ENCODE measurements at places on chromosomes 16 and 17.

- DNase-seq, result no peak
These were observed 60.6 kb upstream of the CRYM start for GRCh38 chr16:21338537-21339268.

DNA sequence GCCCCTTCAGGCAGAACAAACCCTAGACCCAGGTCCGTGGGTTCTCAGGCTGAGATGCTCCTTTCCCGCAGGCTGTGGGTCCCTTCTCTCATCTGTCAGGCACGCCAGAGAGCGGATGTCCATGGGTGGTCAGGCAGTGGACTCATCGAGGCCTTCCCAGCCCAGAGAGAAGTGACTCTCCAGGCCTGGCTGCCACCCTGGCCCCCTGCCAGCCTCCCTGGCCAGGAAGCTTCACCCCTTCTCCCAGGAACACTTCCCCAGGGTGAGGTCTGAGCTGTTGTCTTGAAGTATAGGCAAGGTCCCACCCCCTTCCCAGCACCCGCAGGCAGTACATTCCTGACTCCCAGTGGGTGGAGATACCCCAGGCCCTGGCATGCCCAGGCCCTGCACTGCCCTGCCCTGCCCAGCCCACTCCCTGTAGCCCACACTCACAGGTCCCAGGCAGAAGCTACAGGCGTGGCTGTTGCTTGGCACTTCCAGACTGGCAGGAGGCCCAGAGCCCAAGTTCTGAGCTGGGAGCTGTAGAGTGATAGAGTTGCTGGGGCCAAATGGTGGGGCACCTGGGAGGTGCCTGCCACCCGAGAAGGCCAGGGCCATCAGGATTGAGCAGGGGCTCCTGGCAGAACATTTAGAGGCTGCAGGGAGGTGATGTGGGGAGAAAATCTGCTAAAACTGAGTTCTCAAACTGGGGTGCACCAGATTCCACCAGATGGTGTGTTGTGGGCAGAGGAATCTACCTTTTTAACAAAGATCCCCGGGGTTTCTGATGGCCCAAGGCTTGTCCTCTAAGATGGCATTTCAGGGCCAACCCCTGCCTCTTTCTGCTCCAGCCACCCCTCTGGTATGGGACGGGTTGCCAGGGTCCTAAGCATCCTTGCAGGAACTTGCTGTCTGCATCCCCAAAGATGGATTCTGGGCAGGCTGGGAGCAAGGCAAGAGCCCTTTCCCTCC lies 6.7 kb downstream of the ITGA3 start:
- no peak for DNase-seq

GRCh38 chr17:39357986-39358385 lies 43.4 kb downstream of the FBXL20 start:
- no peak for DNase-seq

GRCh38 chr17:11889266-11889665 lies 108.0 kb downstream of the ZNF18 start:
- DNase-seq, result no peak

- no peak for DNase-seq
These were observed 11.3 kb upstream of the GSE1 start for GRCh38 chr16:85601730-85602401.

DNA sequence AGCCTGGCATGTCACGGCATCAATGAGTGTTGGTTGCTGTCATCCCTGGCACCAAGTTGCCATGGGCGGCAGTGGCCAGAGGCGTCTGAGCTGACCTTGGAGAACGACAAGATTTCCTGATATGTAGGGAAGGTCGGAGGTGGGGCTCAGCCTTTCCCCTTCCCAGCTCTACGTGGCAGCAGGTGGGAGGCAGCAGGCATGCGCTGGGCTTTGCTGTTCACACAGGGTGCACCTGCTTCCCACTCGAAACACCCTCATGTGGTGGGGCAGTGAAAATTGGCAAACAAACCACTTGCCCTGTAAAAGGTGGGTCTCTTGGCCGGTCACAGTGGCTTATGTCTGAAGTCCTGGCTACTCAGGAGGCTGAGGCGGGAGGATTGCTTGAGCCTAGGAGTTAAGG lies 12.3 kb upstream of the TFAP4 start:
- DNase-seq, result no peak

DNA sequence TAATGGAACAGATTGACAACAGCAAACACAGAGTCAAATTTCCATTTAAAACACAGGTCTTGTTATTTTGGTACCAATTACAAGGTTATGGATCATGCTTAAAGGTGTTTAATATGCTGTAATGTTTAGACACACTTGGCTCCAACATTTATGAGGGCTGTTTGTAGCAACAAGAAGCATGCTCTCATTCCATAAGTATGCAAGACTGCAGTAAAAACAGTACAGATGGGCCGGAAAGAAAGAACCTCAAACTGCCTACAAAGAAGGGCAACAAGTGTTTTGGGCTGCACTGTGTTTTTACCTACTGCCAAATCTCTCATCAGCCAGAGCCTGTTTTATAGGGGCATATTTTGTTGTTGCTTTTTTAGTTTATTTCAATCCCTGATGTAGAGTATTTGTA lies 100.5 kb upstream of the HS3ST3A1 start:
- DNase-seq, result no peak

- no peak for DNase-seq
These were observed 71.0 kb downstream of the COPRS start for GRCh38 chr17:31787857-31788570.

DNA sequence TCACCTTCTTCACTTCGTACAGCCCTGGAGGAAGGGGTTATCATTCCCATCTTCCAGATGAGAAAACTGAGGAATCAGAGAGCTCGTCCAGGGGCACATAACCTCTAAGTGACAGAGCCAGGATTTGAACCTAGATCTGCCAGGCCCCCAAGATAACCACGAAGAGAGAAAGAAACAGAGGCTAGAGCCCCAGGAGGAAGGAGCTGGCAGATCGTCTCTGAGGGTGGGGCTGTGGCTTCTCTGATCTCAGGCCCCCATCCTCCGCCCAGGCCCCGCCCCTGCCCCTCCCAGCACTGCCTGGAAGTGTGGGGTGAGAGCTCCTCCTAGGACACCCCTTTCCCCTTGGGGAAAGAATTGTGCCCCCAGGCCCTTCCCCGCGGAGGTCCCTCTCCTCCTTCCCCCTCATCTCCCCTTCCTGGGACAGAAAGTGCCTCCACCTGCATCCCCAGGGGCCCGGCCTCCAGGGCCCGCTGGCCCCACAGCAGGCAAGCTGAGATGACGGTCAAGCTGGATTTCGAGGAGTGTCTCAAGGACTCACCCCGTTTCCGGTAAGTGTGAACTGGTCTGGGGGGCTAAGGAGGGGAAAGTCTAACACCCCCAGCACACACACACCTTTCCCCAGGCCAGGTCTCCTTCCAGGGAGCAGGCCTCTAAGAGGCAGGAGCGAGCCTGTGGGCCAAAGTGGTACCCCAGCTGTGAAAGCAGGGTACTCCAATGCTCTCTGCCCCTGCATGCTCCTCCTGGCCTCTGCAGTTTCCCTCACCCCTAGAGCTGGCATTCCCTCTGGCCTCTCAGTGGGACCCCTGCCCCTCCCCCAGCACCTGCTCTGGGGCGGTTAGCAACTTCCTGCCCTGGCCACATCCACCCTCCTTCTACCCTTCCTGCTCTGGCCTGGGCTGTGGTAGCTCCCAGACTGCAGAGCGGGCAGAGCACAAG lies at the start of gene ACAP1:
ACAP1 (plus strand) TSS at position 290 of the 936 bp plus-strand sequence; CDS start at position 496, 206 bp downstream.
- DNase-seq, result peak; percentile 16

DNA sequence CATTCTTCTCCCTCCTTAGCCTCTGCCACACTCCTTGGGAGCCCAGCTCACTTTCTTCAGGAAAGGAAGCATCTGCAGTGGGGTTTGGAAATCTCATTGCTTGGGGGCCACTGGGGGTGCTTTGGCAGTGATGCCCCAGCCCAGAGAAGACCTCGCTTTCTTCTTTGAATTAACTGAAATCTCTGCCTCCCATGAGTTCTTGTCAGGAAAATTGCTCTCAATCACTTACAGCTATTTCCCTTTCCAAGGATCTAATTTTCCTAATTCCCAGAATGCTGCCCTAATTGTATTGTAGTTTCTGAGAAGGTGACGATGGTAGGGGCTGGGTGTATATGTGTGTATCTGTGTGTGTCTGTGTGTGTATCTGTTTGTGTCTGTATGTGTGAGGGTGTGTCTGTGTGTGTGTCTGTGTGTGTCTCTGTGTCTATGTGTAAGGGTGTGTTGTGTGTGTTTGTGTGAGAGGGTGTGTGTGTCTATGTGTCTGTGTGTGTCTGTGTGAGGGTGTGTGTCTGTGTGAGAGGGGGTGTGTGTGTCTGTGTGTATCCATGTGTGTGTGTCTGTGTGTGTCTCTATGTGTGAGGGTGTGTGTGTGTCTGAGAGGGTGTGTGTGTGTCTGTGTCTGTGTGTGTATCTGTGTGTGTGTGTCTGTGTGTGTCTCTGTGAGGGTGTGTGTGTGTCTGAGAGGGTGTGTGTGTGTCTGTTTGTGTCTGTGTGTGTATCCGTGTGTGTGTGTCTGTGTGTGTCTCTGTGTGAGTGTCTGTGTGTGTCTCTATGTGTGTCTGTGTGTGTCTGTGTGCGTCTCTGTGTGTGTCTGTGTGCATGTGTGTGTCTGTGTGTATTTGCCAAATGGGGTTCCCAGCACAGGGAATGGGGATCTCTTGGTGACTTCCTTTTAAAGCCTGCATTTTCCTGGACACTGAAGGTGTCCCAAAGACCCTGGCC lies 83.5 kb upstream of the DNAJA2 start:
- no peak for DNase-seq

DNA sequence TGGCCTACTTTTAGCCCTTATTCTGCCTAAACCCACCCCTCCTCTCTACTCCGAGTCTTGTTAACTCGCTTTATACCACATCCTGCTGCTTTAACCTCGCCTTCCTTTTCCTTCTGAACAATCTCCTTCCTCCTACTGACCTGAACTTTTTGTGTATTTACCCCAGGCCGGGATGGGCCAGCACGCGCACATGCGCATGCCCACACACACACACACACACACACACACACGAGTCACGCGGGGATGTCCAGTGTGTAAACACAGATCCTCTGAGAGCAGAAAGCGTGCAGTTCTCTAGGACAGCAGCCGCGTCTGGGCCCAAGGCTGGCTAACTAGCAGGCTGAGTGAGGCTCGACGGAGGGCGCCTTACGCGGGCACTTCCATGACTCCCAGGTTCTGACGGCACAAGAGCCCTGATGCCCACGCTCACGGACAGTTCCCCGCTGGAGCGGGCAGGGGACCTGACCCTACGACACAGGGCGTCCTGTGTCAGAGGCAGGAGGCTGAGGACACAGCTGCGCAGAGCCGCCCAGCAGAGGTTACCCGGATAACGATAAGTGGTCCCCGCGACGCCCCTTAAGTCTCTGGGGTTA lies 610 bp downstream of the PIK3R5 start:
- DNase-seq, result peak; percentile 23

DNA sequence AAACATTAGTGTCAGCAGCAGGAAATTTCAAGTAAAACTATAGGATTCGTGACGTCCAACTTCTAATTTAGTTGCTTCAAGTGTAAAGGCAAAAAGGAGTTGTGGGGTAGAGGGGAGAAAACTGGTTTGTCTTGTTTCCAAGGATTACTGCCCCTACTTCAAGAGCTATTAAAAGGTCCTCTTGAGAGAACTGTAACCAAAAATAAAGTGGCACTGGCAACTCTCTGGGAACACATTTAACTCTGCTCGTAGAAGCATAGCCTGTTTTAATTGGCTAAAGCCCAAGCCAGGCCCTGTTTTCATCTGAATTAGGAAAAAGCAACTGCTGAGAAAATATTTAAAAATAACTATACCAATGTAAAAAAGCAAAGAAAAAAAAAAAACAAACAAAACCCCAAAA lies 51.8 kb upstream of the AKAP1 start:
- DNase-seq, result no peak

DNA sequence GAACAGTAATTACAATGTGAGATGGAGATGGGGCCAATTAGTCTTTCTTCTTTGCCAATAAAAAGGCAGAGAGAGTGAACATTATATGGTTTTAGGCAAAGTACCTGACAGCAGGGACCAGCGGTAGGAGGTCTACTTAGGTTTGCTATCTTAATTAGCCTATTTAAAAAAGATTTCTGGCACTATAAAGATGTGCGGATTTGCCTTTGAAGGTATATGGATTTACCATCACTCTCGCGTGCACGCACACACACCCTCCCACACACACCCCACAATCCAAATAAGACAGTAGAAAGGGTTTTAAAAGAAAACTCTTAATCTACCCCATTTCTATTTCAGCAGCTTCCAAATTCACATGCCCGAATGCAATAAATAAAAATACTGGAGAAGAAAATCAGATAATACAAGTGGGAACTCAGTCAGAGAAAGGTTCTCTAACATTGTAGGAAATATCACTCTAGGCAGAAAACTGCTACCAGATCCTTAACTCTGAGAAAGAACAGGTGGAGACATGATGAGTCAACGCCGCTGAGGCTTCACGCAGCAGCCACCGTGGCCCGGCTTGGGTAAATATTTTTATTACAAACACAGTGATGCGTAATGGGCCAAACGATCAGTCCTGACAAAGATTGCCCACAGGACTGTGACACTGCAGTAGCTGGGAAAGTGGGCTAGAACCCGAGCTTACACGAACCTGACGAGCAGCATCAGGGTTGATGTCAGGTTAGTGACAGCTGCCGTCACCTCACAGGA lies 66.6 kb upstream of the AXIN2 start:
- DNase-seq, result no peak

DNA sequence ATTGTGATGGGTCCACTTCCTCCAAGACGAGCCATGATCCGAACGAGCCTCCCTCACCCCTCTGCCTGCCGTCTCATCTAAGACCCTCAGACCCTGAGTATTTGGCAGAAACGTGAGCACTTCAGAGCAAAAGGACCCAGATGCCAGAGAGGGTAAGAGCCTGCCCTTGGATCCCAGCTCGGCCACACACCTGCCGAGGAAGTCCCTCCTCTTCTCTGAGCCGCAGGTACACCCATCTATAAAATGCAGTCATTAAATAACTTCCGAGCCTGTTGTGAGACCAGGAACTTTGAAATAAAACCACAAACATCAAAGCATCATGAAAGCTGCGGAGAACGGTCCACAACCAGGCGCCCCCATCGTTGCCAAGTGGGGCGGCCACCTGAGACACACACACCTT lies 64.8 kb upstream of the DOC2B start:
- no peak for DNase-seq

DNA sequence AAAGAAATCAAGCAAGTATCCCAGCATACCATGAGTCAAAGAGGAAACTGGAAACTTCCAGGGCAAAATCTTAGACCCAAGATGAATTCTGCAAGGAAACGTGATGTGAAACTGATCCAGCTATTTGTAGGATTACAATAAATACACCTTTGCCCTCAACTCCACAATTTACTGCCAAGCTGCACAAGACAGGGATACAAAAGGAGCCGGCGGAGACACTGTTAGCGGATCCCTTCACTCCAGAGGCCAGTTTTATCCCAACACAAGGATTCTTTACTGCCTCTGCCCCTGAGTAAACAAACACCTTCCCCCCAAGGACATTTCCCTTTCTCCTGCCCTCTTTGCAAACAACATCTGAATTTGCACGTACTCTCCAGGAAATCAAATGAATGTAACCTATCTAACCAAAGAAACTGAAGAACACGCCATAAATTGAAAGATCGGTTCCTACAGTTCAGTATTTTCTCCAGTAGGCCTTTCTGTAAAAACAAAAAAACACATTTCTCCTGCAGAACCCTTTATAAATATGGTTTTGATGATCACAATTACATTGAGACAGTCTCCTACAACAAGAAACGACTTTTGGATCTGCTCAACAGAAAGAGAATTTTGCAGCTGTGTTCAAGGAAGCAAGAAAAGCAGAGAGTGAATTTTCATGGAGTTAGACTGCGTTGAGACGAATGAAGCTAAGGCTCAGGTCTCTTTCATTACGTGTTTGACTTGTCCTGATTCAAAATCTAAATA lies 1.4 kb upstream of the CBX2 start:
- DNase-seq, result no peak

All from Kasumi-1 (cell line).